ENCODE measurements at places on chromosomes 1 and 21.

- no peak for DNase-seq
Measured at GRCh38 chr1:5711079-5711478, 281.1 kb downstream of the NPHP4 start.

- no peak for DNase-seq
Measured at GRCh38 chr1:91754348-91754747, 131.6 kb downstream of the TGFBR3 start.

- no peak for DNase-seq
Measured at GRCh38 chr1:11013160-11013531, 692 bp downstream of the TARDBP start.

GRCh38 chr1:171844381-171844780, 3.1 kb downstream of the DNM3 start:
- DNase-seq = no peak

DNA sequence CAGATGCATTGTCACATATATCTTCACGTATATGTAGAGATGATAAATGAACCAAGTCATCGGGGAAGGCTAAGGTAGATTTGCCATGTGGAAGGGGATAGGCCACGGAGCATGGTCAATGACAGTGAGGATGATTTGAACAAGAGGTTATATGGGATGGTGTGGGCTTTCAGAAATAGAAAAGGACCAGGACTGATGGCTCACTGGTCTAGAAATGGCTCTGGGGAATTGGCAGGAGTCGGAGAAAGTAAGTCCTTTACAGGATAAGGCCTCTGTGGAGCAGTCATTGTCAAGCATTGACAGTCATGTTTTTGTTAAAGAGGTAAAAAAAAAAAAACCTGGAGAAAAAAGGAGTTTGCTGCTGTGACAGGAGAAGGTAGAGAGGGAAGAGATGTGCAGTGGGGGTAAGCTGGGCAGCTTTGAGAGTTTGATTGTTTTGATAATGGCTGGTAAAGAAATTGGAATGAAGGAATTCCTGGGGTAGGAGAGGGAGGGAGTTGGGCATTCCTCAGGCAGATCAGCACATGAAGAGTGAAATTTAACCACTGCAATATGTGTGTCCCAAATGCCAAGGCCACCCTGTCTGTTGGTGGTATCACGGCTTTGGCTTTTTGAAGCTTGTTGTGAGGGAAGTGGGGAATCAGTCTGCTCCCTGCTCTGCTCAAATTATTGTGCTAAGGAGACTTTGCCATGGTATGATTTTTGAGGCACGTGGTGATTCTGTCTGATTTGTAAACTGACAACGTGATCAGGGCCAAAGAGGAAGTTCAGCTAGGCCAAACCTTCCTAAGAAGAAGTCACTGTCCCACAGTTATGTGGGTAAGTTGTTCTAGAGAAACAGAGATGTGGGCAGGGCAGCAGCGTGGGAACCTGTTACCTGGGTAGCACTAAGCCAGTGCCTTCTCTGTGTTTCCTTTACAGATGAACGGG, 26.0 kb downstream of the MACF1 start:
- no peak for DNase-seq

- DNase-seq = no peak
Measured at GRCh38 chr1:188218289-188218688, 1389.5 kb downstream of the PLA2G4A start.

DNA sequence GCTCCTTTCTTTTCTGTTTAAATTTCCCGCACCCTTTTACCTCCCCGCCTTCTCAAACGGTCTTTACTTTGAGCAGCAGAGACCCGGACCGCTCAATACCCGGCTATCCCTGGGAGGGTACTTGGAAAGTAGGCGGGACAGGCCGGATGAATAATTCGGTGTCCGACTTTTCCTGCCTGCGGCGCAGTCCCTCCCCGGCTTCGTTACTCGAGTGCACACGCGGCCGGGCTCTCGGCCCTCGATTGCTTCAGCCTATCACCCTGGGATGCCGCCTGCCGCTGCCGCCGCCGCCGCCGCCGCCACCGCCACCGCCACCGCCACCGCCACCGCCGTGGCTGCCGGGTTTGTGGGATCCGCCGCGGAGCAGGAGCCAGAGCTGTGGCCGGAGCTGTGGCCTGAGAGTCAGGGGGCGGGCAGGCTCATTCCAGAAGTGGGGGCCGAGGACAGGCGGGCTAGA, 382 bp upstream of the RASAL2 start:
- peak; percentile 96 for DNase-seq

DNA sequence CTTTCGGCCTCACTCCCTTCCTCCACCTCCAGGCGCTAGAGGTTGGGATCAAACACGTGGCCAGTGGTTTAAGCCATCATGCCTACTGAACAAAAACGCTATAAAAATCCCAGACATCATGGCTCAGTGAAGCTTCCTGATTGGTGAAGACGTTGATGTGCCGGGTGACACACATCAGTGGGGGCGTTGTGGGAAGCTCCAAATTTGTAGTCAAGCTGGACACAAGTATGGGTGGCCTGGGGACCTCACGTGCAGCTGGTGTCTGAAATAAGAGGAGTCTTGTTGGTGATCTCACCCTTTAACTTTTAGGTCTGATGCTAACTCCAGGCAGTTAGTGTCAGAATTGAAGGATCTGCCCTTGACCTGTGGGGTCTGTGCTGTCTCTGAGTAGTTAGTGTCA, 6.7 kb downstream of the CFAP298 start:
- no peak for DNase-seq

GRCh38 chr1:239920214-239920613, 171.5 kb upstream of the FMN2 start:
- no peak for DNase-seq

DNA sequence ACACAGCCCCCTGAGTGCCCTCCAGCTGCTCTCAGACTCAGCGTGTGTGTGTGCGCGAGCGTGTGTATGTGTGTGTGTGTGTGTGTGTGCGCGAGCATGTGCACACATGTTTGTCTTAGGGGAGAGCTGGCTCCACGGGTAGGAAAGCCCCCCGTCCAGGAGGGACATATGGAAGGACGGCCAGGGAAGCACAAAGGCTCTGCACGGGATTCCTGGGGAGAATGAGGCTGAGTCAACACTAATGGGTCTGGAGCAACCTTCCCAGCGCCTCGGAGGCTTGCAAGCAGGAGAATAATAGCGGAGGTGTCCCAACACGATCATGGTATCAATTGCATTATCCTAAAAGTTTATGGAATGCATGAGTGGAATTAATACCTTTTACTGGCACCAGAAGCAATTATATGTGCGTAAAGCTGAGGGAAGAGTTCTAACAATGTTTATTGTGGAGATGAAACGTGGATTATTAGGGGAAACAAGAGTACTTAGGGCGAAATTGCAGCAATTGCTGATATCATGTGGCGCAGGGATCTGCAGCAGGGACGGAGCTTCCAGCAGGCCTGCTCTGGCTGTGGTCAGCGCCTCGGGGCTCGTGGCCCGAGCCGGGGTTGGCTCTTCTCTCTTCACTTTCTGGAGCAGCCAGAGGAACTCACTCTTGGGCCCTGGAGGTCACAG, 40.3 kb upstream of the CCDC27 start:
- no peak for DNase-seq

- DNase-seq = no peak
Measured at GRCh38 chr1:30329802-30330557, 393.4 kb downstream of the MATN1 start.

- no peak for DNase-seq
Measured at GRCh38 chr1:91842056-91842455, 43.9 kb downstream of the TGFBR3 start.

- no peak for DNase-seq
Measured at GRCh38 chr1:175968486-175969172, 225.2 kb upstream of the TNR start.

DNA sequence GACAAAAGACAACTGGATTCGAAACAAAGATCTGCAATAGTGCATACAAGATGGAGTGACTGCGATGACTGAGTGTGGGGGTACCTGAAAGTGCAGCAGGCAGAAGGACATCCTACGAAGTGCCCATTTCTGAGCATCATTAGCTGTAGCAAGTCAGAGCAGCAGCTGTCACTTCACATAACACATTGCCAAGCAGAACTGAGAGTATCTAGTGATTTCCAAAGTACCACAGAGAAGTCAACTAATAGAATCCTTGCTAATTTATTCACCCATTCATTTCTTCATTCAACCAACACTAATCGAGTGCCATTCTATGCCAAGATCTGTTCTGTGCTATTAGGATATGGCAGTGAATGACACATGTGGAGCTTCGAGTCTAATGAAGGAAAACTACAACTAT, 31.6 kb upstream of the CAMSAP2 start:
- DNase-seq = no peak

- DNase-seq = no peak
Measured at GRCh38 chr21:32713726-32714125, 14.1 kb downstream of the SYNJ1 start.

DNA sequence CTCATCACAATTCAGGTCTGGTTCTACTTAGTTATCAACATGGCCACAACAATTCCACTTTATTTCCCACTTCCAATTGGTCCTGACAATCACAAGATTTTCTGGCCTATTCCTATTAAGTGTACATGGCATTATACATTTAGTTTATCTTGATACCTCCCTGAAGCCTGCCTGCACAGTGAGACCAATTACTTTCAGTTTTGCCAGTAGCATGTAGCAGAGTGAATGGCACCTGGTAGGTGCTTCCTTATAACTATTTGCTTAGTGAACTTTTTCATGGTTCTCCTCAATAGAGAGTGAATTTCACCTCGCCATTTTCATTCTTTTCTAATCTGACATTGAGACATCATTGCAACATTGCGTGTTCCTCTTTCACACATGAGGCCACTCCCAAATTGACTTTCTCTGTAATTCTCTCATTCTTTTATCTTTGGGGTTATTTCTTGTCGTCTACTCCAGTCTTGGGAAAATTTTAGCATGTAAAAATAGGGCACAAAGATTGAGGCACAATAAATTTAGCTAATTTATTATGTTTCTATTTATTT, 124.3 kb downstream of the DISC1 start:
- no peak for DNase-seq

DNA sequence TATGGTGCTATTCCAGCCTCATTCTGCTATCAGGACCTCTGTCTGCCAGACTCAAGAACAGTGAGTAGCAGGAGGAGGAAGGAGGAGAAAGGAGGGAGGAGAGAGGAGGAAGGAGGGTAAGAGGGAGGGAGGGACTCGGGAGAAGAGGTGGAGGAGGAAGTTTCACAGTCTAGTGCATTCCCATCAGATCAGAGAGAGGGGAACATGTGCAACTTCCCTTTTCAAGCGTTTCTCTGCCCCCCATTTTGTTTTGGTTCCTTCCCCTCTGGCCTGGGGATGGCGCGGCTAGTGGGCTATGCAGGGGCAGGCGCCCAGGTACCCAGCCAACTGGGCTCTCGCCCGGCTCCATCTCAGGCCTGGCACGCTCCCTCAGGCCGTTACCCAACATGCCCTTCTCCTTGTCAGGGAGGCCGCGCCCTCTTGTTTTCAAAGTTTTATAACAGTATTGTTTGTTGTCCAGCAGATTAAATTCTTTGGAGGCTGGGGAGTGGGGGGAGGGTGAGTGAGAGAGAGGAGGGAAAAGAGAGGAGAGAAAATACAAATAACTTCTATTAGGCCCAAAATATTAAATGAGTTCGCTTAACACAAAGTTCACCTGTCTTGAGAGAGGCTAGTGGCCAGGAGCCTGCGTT, 56.0 kb downstream of the CD46 start:
- DNase-seq = no peak

DNA sequence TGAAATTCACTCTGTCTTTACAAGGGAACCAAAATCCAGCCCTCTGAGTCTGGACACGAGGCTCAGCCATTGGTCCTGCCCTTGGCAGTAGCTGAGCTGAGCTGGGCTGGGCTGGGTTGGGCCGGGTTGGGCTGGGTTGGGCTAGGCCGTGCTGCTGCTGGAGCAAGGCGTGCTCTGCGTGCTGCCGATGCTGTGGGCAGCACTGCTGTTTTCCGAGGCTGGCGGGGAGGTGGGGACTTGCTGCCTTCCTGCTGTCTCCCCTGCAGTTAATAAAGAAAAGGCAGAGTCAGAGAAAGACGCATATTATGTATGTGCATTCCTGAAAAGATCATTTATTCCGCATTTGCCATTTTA, 182.9 kb downstream of the CDC7 start:
- no peak for DNase-seq

GRCh38 chr1:43293176-43293575, 7.6 kb upstream of the TIE1 start:
- DNase-seq = no peak

GRCh38 chr1:66489151-66489550, 44.8 kb upstream of the SGIP1 start:
- no peak for DNase-seq

DNA sequence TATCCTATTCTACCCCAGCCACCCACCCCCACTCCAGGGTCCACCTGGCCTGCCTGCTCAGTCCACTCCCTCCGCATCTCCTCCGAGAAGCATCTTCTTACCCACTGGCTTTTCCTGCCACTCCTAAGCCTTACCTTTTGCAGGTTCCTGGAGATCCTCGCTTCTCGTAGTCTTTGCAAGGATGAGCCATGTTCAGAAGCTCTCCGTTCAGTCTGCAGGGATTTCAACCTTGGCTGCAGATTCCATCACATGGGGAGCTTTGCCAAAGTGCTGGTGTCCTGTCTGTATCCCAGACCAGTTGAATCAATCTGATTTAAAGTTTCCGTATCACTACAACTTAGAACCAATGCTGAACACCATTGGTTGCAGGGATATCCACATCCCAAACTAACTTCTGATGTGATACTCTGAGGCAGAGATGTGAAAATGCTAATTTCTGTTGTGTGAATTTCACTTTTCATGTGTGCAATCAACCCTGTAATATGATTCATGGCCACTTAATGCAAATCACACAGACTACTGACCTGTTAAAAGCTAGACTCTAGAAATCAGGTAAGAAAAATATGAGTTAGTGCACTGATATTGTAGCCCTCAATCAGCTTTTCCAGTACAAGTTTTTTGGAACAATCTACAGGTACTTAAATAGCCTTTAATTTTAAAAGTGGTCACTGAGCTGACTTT, 61.9 kb downstream of the CAPN2 start:
- no peak for DNase-seq

GRCh38 chr1:212688341-212689047, 11.1 kb downstream of the BATF3 start:
- DNase-seq = no peak

DNA sequence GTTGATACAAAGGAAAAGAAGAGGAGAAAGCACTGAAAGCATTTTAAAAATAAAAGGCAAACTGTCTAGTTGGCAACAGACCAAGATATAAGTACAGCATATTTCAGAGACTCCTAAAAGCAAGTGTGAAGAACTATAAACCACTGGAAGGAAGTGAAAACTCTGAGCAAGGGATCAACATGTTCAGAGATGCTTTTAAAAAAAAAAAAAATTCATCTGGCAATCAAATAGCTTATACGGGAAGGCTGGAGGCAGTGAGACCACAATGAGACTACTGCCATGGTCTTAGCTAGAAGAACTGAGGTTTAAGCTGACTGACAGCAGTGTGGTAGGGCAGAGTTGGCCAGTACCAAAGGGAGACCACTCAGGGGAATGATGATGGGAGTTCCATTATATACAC, 124.3 kb downstream of the VAV3 start:
- DNase-seq = no peak

GRCh38 chr1:241447031-241447644, 72.4 kb downstream of the FH start:
- no peak for DNase-seq

DNA sequence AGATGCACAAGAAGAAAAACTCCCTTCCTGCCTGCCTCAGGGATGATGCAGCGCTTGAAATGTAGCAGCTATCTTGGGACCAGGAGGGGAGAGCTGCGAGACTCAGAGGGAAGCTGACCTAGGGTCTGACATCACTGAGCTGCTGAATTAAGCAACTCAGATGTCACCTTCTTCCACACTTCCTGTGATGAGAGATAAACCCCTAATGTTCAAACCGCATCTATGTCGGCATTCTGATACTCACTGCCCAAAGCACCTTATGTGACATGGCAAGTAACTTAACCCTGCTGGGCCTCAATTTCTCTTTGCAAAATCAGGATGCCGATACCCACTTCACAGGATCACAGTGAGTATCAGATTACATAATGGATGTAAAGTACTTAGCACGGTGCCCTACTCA, 9.1 kb upstream of the AK2 start:
- DNase-seq = no peak

All from glutamatergic neuron (in vitro differentiated cells).